ENCODE measurements at places on chromosomes 4 and X.

DNA sequence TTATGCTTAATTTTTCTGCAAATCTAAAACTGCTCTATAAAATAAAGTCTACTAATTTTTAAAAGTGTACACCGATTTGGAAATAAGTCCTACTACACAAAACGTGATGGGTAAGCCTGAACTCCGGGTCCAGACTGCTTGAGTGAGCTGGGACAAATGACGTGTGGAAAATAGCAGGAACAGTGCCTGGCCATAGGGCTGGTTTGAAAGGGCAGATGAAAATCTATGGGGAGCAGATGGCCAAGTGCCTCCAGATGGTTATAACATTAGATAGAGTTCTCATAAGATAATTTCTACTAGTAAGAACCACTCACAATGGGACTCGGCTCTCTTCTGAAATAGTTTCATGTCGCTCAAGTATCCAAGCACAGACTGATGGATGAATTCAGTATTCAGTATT, 52.5 kb downstream of the F11 start:
- DNase-seq: no peak

DNA sequence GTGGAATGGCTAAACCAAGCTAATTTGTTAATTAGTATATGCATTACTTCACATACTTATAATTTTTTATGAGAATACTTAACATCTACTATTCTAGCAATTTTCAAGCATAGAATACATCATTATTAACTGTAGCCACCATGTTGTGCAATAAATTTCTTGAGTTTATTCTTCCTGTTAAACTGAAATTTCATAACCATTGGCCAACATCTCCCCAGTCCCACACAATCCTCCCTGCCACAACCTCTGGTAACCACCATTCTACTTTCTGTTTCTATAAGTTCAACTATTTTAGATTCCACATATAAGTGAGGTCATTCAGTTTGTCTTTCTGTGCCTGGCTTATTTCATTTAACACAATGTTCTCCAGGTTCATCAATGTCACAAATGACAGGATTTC, 208.5 kb downstream of the PPP4R3C start:
- no peak for DNase-seq

DNA sequence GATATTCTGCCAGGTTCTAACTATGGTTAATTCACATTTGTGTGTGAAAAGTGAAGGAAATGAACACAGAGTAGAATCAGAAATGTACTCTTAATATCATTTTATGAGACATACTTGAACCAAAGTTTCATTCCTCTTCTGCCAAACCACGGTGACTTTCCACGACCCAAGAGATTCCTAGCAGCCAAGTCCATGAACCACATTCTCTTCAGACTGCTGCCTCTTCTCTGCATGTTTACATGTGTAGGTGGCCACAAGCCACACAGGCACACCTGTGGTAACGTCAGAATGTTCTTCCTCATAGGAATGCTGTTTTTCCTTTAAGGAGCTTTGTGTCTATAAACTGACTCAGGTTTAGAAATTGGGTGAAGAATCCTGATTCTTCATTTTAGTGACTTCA, 1411.2 kb downstream of the RAPGEF2 start:
- no peak for DNase-seq

DNA sequence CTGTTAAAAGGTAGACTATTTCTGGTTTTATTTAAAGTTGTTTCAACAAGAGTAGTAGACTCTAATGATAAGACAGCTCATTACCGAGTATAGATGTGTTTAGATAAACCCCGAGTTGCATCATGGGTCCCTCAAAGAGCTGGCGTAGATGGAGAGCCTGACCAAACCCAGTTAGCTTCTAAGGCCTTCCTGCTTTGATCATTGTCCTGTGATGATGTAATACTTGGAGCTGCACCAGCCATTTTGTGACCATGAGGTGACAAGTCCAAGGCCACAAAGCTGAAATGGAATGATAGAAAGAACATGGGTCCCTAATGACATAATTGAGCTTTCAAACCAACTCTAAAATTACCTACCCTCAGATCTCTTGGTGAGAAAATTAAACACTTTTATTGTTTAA, 66.6 kb upstream of the TAB3 start:
- no peak for DNase-seq

GRCh38 chrX:8349816-8350544, 114.7 kb upstream of the VCX3B start:
- no peak for DNase-seq

DNA sequence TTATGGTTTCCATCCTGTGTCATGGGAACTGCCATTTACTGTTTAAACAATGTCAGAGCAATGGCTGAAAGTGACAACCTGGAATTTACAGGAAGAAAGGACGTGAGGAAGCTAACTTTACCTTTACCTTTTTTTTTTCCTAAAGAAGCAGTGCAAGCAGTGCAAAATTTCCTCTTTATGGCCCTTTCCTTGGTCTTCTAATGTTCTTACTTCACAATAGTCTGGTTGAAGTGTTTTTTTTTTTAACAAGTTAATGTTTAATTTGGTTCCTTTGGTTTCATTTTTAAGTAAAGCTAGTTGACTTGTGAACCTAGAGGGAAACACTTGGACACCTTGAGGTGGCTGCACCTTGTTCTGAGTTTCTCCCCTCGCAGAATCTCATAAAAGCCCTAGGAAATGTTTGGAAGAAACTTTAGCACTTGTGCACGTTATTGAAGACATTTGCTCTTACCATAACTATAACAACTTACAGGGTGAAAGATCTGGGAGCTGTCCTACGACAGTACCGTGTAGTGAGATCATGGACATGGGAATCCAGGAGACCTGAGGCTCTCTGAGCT, 1.8 kb downstream of the SGMS2 start:
- no peak for DNase-seq

DNA sequence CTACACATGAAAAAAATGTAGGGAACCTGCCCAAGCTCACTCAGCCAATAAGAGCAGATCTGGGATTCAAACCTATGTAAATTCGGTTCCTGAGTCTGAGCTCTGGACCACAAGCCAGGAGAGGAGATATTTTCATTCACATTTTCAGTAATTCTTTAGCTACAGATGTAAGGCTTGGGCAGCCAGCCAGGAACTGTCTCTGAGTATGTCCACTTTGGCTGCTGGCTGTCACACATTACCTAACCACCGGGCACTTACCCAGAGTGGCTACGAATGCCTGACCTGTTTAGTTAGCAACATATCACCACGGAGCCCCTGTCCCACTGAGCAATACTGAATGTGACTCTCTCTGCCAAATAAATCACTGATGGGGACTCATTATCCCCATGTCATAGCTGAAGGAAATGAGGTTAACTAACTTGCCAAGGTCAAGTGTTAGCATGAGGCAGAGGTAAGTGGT, 15.3 kb downstream of the USP46 start:
- no peak for DNase-seq

DNA sequence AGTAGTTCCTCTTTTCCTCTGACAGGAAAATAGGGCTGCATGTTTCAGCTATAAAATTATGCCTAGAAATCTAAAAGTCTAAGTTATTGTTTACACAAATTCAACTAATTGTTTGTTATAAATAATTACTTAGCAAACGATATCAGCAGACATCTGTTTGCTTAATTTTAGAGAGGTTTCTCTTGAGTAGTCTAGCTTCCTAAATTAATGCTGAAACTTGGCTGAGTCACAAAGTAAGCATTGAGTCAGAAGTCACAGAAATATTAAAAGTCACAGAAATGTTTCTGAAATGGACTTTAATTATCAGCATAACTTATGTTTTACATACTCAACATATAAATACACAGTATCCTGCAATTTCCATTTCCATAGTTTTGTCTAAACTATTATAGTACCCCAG, 1044.0 kb downstream of the CCSER1 start:
- DNase-seq: no peak

- no peak for DNase-seq
Measured at GRCh38 chrX:55159551-55159950, 60.6 kb upstream of the PAGE5 start.

GRCh38 chrX:118392716-118393115, 46.8 kb downstream of the WDR44 start:
- no peak for DNase-seq

DNA sequence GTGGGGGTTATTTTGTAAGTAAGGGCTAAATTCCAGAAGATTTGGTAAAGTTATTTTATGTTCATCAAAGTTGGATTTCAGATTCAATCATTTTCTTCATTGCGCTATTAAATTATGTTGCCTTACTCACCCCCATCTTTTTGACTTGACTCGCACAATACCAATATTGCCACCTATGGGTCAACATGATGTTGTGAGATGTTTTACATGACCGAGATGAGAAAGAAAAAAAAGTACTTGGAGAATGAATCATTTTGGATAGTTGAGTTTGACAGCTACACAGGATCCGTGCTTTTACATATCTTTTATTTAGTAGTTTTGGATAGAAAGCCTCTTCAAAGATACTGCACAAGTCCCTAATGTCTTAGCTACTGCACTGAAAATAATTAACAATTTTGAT, 224.2 kb upstream of the EMCN start:
- no peak for DNase-seq

DNA sequence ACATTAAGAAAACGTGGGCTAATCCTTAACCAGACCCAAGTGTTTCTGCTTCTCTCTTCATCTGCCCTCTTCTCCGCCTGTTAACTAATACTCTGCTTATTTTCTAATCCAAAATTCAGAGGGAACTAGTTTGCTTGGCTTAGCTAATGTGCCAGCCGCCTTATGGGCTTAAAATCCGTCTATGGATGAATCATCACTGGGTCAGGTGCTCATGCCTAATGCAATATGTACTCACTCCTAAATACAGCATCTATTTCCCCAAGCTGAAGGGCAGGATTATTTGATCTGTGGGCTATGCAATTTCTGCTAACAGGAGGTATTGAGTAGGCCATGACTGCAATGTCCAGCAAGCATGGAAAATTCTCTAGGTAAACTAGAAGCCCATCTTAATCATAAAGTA, 12.4 kb downstream of the DYNLT3 start:
- no peak for DNase-seq

GRCh38 chrX:1231850-1232465, 19.5 kb upstream of the CRLF2 start:
- DNase-seq: no peak

GRCh38 chr4:108126806-108127205, 41.9 kb downstream of the LEF1 start:
- no peak for DNase-seq

- no peak for DNase-seq
Measured at GRCh38 chr4:113882668-113883067, 96.8 kb downstream of the ARSJ start.

Measured in stimulated activated CD8-positive, alpha-beta memory T cell treated with anti-CD3 and anti-CD28 coated beads, Interleukin-12 subunit alpha, Interleukin-12 subunit beta, amount 100 ng/mL, for 1 hour (primary cell).